Foreskin fibroblast (primary cell): ENCODE measurements at places on chromosomes 4 and X.
A peak's percentile ranks its signal among the peaks of the same experiment; 100 is the strongest.

- DNase-seq = no peak
Observed at GRCh38 chrX:11504234-11504633, 161.5 kb downstream of the ARHGAP6 start.

DNA sequence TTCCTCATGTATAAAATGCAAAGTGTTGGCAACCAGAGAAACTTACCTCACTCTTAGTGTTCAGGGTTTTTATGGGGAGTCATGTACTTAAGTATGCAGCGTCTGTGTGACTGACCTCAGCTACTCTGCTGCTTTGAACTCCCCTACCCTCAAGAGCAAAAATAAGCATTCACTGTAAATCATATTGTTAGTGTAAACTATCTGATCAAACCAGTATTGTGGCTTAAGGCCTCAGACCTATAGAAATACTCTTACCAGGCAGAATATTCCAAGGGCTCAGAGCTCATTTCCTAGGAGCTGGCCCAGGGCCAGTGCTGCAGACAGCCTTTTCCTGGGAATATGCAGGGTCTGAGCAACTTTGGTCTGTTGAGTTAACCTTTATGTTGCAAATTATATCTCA lies 453.1 kb downstream of the CCSER1 start:
- no peak for DNase-seq

DNA sequence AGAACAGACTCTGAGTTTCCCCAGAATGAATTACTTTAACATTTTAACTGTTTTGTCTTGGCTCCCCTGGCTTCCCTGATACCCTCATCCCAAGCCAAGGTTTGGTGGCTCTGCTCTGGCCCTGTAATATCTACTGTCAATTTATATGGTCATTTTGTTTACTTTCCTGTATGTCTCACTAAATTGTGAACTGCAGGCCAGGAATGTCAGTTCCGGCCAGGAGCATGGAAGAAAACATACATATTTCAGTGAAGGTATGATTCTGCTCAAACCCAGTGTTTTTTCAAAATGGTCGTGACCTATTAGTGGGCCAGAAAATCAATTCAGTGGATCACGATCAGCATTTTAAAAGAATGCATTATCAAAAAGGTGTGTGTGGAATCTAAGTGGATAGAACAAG lies 1.2 kb downstream of the RPGR start:
- no peak for DNase-seq

- DNase-seq = peak; percentile 3
Observed at GRCh38 chrX:42079968-42080367, 156.6 kb upstream of the CASK start.

DNA sequence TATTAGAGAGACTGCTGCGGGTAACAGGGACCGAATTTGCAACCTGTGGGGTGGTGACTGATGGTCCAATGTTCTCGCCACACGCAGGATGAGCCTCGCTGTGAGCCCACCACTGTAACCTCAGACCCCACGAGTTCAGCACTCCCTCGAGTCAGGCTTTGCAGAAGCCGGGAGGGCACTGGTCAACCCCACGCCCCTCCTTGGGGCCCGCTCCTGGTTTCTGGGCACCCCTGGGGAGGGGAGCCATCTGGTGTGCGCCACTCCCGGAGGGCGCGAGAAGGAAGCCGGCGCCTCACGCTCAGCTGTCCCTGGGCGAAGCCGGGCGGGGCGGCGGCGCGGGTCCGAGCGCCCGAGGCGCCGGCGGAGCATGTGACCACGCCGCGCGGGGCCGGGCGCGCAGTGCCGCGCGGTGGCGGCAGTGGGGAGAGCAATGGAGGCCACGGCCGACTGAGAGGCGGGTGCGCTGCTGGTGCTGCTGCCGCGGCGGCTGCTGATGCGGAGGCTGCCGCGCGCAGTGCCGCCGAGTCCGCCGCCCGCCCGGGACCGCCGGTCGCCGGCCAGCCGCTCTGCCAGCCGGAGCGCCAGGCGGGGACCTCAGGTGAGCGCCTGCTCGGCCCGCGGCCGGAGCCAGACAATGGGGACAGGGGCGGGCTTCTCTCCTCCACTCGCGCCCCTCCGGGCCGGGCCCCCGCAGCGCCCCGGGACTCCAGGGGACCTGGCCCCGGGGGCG lies 100.1 kb downstream of the CEP135 start:
- DNase-seq = peak; percentile 41

DNA sequence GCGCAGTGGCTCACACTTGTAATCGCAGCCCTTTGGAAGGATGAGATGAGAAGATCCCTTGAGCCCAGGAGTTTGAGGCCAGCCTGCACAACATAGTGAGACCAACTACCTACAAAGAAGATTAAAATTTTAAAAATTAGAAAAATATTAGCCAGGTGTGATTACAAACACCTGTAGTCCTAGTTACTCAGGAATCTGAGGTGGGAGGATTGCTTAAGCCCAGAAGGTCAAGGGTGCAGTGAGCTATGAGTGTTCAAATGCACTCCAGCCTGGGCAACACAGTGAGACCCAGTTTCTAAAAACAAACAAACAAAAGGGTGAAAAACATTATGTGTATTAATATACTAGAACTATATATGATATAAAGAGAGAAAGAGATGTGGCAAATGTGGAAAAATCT lies 36.8 kb upstream of the NKX6-1 start:
- no peak for DNase-seq

DNA sequence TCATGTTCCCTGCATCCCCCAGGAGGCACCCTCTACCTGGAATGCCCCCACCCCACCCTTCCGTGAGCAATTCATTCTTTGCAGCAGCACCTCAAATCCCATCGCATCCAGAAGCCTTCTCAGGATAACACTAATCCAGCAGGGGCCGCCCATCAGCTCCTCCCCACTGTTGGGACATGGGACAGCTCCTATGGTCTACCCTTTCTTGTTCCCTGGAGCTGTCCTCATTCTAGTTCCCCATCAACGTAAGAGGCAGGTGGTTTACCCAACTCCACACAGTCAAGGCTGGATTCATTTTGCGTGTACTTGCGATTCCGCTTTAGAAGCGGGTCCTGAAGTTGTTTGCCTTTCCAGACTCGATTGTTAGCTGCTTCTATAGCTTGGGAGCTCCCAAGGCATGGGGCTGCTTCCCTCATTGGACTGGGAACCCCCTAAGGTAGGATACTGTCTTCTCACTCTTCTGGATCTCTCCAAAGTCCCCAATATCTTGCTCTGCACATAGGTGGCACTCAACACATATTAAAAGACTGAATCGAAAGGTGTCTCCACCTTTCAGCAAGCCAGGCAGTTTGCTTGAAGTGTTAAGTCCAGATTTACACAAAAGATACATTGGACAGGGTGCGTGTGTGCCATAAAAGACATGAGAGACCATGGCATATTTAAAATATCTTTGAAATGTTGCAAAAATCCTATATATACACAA lies 942 bp upstream of the APLN start:
- DNase-seq = no peak

DNA sequence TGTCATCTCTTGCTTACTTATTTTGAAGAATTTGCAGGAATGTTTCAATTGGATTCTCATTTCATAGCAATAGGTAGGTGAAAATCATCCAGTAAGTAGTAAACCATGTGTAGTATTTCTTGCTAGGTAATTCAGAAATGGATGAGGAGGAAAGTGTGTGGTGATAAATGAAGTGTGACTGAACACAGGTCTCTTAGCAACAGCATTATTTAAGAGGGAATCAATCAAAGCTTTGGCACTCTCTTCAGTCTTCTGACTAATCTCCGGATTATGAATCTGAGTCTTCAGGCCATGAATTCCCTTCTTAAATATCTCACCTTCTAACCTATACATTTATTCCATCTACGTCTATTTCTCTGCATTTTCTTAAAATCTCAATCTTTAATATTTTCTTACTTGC lies 55.8 kb upstream of the ARHGAP24 start:
- no peak for DNase-seq

- no peak for DNase-seq
Observed at GRCh38 chrX:75154871-75155270, 1.2 kb downstream of the ABCB7 start.

- DNase-seq = peak; percentile 68
Observed at GRCh38 chr4:153513596-153513995, 47.4 kb downstream of the TMEM131L start.

- DNase-seq = no peak
Observed at GRCh38 chr4:41734371-41734770, 14.2 kb downstream of the PHOX2B start.

GRCh38 chr4:35228313-35228712 lies 1016.0 kb downstream of the ARAP2 start:
- no peak for DNase-seq

- DNase-seq = peak; percentile 21
Observed at GRCh38 chr4:182145334-182145905, 97.8 kb upstream of the TENM3 start.

DNA sequence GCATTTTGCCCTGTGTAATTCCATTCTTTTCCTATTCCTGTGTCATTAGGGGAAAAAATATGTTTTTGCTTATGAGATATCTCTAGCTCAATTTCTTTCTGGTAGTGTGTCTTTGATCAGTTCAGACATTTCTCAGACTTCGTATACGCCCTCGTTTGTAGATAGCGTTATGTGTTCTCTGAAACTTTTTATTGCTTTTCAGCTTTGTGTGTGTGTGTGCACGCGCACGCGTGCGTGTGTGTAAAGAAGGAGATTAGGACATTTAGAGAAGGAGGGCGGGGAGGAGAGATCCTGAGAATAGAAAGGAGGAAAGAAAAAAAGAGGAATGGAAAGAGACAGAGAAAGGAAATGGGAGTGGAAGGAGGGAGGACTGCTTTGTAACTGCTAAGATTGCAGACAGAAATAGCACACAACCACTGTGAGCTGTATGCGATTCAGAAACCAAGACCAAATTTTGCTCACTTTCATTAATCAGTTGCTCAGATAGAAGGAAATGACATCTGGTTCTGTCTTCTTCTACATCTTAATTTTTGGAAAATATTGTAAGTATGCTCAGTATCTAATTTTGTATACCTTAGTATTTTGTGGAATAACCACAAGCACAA lies at the start of gene RXFP1:
RXFP1 (plus strand) TSS at position 399 of the 605 bp plus-strand sequence; CDS start at position 494, 95 bp downstream.
- DNase-seq = no peak

GRCh38 chrX:150365990-150366911 lies 3.1 kb downstream of the MAMLD1 start:
- DNase-seq = peak; percentile 33

GRCh38 chr4:100828986-100829685 lies 311.3 kb upstream of the EMCN start:
- peak; percentile 49 for DNase-seq

DNA sequence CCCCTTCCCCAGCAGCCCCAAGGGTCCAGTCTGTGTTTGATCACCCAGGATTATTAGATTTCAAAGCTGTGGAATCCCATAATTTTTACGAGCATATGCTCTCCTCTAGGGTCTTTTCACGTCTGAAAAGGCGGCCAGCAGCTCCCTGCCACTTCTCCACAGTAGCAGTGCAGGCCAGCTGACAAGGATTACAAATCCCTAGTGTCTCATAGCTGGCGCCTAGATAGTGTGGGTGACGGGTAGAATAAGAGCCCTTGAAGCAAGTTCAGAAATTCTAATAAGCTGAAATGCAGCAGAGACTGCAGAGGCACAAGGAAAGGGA lies 79.4 kb downstream of the RLIM start:
- no peak for DNase-seq

DNA sequence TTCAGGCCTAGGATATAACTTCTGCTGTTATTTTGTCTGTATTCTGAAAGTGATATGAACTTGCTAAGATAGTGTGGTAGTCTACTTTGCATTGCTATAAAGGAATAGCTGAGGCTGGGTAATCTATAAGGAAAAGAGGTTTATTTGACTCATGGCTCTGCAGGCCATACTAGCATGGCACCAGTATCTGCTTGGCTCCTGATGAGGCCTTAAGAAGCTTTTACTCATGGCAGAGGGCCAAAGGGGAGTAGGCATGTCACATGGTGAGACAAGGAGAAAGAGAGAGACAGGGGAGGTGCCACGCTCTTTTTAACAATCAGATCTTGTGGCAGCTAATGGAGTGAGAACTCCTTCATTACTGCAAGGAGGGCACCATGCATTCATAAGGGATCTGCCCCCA lies 247.3 kb downstream of the GPAT3 start:
- DNase-seq = no peak

DNA sequence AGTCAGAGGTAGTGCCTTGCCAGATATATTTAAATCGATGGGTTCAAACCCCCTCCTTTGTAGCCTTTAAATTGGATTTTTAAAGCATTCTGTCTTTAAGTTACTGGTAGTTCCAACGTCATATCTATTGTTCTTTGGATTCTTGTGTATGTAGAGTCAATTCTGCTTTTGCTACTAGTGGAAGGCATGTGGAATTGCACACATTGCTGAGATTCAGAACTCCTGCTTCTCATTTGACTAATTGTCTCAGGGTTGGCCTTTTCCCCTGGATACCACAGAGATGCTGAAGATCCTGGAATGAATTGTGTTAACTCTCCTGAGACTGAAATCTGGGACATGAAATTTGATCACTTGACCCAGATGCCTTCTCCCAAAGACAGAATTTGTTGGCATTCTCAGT lies 328.3 kb upstream of the RPS6KA3 start:
- peak; percentile 1 for DNase-seq

- DNase-seq = no peak
Observed at GRCh38 chr4:87882321-87882720, 49.6 kb downstream of the MEPE start.

DNA sequence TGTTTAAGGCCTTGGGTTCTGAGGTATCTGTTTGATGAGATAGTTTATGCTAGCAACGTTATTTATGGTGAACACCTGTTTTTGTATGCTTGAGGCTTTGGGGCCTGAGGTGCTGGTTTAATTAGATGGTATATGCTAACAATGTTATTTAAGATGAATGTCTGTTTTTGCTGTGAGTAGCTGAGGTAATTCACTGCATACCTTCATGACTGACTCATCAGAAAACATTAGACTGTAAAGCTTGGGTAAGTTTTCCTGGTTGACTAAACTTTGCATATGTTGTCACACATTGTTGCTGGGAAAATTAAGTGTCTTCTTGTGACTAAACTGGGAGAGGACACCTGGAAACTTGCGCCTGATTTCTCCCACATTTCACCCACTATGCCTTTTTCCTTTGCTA lies 1026.6 kb downstream of the RAPGEF2 start:
- no peak for DNase-seq

DNA sequence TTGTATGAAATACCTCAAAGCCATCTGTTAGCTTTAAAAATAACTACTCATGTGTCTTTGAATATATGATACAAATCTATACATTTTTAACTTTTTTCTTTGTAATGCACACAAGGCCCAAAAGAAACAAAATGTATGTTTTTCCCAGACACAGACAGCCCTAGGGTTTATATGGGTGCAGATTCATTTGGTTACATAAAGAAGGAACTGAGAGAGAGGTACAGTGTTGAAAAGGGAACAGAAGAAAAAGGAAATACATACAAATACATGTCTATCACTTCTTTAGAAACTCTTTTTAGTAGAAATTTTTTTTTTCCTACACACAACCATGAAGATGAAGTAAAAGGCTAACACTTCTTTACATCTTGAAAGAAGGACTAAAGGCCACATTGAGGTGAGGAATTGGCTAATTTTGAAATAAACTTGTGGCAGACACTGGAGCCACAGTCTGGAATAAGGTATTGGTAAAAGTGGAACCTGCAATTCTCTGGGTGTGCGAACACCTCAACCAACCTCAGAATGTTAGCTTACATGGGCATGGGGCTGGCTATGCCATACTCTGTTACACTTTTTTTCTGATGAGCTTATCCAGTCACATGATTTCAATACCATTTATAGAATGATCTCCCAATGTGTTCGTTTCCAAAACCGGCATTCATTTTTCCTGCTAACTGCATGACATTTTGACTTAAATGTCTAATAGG lies 67.9 kb downstream of the FAM47C start:
- DNase-seq = no peak
